ENCODE measurements at places on chromosomes 3 and 15.

- DNase-seq = no peak
Observed at GRCh38 chr3:181696626-181697230, 15.0 kb upstream of the SOX2 start.

GRCh38 chr3:44993471-44994205, 17.6 kb downstream of the EXOSC7 start:
- DNase-seq = peak; percentile 41

GRCh38 chr3:52896613-52897012, 735 bp downstream of the STIMATE start:
- DNase-seq = no peak

DNA sequence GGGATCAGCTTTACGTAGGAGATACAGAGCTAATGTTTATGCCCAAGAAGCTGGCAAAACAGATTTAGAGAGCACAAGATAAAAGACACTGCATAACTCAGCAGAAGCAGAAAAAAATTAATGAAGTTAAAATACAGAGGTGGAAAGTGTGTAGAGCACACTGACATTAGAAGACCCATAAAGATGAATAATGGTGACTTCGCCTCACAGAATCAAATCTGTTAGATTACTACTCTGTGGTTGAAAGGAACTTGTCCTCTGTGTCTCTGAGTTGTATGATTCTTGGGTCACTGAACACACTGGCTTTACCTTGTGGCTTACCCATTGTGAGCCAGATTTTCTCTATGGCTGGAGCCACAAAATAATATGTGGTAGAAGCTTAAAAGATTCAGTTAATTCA, 224.4 kb downstream of the PLCH1 start:
- no peak for DNase-seq

All from HFF-Myc (cell line).